Gastrocnemius medialis (tissue), 4 donors: ENCODE measurements at places on chromosomes 3 and 15. TPM values are rescaled to one million over a fixed set of nuclear protein-coding genes. Genes with fewer than 3 reads are reported as not detected.

The CPNE9 gene
- total RNA-seq, result not detected

The DNAH1 gene
- 6.8 TPM for total RNA-seq

The RAD51 gene
- not detected for total RNA-seq

The CAPN7 gene
- total RNA-seq, result 33.8 TPM

The MSL2 gene
- 18.2 TPM for total RNA-seq

The NAA80 gene
- total RNA-seq, result 13.3 TPM

The TNFSF10 gene
- 27.5 TPM for total RNA-seq

The P2RY13 gene
- 1.2 TPM for total RNA-seq

The CPLX3 gene
- total RNA-seq, result not detected

The C2CD4A gene
- 0.23 TPM for total RNA-seq

The ROBO1 gene
- 10.4 TPM for total RNA-seq

The TRIM42 gene
- not detected for total RNA-seq

The VEPH1 gene
- total RNA-seq, result 0.07 TPM

- no peaks in the 10 kb centered on the region for H3K27me3 ChIP-seq
- no peaks in the 10 kb centered on the region for H3K4me1 ChIP-seq
- no peak for DNase-seq
- no peak overlapping the region for H3K27ac ChIP-seq
Observed at GRCh38 chr3:181493423-181493822, 218.3 kb upstream of the SOX2 start.

- no peak overlapping the region for H3K4me3 ChIP-seq
- no peak for DNase-seq
- H3K27me3 ChIP-seq, result no peaks in the 10 kb centered on the region
- H3K36me3 ChIP-seq, result no peaks in the 10 kb centered on the region
- H3K4me1 ChIP-seq, result no peaks in the 10 kb centered on the region
Observed at GRCh38 chr3:79245284-79246138, 522.3 kb downstream of the ROBO1 start.

DNA sequence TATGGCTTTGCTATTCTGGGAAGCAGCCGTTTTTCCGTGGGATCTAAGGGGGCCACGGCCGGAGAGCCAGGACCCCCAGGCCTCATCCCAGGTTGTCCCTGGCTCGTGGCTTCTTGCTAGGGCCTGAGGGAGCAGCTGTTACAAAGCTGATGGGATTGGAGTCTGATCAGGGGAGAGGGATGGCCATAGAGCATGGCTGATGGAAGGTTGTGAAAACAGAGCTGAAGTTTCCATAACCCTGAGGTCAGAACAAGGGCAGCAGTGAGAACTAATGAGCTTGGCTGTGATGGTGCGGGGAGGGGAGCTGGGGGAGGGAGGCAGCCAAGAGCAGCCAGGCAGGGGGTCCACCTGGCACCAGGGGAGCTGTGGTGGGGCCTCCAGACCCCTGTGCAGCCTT, 63.0 kb downstream of the LINGO1 start:
- H3K27me3 ChIP-seq, result no peaks in the 10 kb centered on the region
- no peak for DNase-seq
- H3K4me1 ChIP-seq, result no peaks in the 10 kb centered on the region
- H3K4me3 ChIP-seq, result no peak overlapping the region
- H3K36me3 ChIP-seq, result no peaks in the 10 kb centered on the region
- H3K27ac ChIP-seq, result no peak overlapping the region

DNA sequence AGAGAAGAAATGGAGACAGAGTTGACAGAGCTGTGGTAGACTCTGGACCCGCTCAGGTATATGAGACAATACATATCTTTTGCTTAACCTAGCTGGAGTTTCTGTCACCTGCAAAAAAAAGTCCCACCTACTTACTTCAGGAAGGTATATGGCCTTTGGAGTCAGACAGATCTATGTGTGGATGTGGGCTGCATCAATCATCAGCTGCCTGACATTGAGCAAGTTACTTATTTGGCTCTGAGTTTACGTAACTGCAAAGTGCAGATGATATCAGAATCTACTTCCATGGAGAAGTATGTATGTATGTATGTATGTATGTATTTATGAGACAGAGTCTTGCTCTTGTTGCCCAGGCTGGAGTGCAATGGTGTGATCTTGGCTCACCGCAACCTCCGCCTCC, 124.3 kb downstream of the MYLK start:
- H3K36me3 ChIP-seq, result no peaks in the 10 kb centered on the region
- H3K4me3 ChIP-seq, result no peak overlapping the region
- H3K27me3 ChIP-seq, result no peaks in the 10 kb centered on the region
- no peak overlapping the region for H3K27ac ChIP-seq
- no peak for DNase-seq

- no peaks in the 10 kb centered on the region for H3K27me3 ChIP-seq
- H3K36me3 ChIP-seq, result no peaks in the 10 kb centered on the region
- DNase-seq, result no peak
Observed at GRCh38 chr3:23435318-23435717, 232.2 kb downstream of the UBE2E2 start.

- no peak overlapping the region for H3K27ac ChIP-seq
- H3K36me3 ChIP-seq, result peaks cover 5% of the 10 kb centered on the region
- no peak overlapping the region for H3K4me3 ChIP-seq
- no peak for DNase-seq
- no peaks in the 10 kb centered on the region for H3K4me1 ChIP-seq
- no peaks in the 10 kb centered on the region for H3K27me3 ChIP-seq
Observed at GRCh38 chr3:32483772-32484171, 18.9 kb downstream of the CMTM6 start.

DNA sequence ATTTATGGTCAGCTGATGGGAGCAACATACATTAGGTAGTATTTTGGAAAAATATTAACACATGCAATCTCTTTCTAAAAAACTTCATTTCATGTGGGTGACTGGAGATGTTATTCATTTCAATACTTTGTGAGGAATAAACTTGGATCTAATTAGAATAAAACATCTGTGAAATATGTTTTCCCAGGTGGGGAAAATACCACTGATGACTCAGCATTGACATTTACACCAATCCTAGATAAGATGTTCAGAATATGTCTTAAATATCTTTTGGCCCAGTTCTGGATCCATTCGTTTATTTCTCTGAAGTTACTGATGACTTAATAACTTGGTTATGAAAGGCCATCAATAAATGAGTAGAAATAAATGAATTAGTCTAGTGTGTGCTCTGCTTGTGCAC, 247.6 kb downstream of the CHST2 start:
- H3K36me3 ChIP-seq, result no peaks in the 10 kb centered on the region
- no peak overlapping the region for H3K4me3 ChIP-seq
- H3K27ac ChIP-seq, result no peak overlapping the region
- DNase-seq, result no peak
- H3K4me1 ChIP-seq, result no peaks in the 10 kb centered on the region

DNA sequence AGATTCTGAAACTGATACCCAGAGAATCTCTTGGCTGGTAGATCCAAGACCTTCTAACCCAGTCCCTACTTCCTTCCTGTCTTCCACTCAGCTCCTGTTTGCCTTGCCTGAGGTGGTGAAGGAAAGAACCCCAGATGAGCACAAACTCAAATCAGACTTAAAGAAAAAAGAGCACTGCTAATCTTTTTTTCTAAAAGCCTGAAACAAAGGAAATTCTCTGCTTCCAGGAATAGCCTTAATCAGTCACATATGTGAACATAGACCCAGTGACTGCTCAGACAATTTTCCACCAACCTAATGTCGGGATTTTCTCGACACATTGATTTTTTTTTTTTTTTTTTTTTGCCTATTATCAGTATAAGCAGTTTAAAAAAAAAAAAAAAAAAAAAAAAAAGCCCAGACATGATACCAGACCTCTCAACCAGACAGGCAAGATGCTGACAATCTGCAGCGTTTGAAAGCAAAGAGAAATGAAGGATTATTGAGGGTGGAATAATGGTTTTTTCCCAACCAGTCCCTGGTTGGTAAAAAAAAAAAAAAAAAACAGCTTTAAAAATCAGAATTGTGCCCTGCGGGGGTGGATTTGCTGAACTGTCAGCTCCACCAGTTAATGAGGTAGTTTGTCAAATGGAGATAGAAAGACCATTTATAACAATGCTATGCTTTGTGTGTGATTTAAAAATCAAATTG, 256.8 kb upstream of the RARB start:
- H3K27ac ChIP-seq, result no peak overlapping the region
- H3K36me3 ChIP-seq, result no peaks in the 10 kb centered on the region

GRCh38 chr15:65738649-65739048, 53.4 kb downstream of the DENND4A start:
- DNase-seq, result no peak
- no peak overlapping the region for H3K27ac ChIP-seq
- H3K27me3 ChIP-seq, result no peaks in the 10 kb centered on the region
- no peaks in the 10 kb centered on the region for H3K4me1 ChIP-seq
- H3K36me3 ChIP-seq, result peaks cover 11% of the 10 kb centered on the region

GRCh38 chr15:75646944-75647364, 758 bp upstream of the SNX33 start:
- peak overlapping the region; percentile 80 for H3K27ac ChIP-seq
- H3K36me3 ChIP-seq, result no peaks in the 10 kb centered on the region
- peaks cover 14% of the 10 kb centered on the region for H3K4me1 ChIP-seq
- no peaks in the 10 kb centered on the region for H3K27me3 ChIP-seq
- H3K4me3 ChIP-seq, result peak overlapping the region; percentile 85
- DNase-seq, result no peak

DNA sequence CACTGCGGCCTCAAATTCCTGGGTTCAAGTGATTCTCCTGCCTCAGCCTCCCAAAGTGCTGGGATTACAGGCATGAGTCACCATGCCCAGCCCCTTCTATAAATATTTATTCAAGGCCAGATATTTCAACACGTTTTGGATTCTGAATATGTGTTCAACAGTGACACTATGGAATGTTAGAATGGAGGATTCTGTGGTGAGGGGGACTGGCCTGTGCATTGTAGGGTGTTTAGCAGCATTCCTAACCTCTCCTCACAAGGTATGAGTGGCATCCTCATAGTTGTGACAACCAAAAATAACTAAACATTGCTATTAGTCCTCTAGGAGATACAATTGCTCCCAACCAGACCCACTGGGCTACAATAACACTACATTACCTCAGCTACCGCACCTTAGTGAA, 104.0 kb upstream of the ATP10A start:
- H3K27me3 ChIP-seq, result no peaks in the 10 kb centered on the region
- no peak for DNase-seq
- no peaks in the 10 kb centered on the region for H3K36me3 ChIP-seq
- no peaks in the 10 kb centered on the region for H3K4me1 ChIP-seq
- no peak overlapping the region for H3K4me3 ChIP-seq

GRCh38 chr3:197212290-197212689, 86.1 kb downstream of the DLG1 start:
- no peaks in the 10 kb centered on the region for H3K36me3 ChIP-seq
- H3K27ac ChIP-seq, result no peak overlapping the region
- no peak overlapping the region for H3K4me3 ChIP-seq

GRCh38 chr3:156664831-156665178, 9.6 kb upstream of the TIPARP start:
- H3K4me3 ChIP-seq, result no peak overlapping the region
- DNase-seq, result no peak
- H3K27me3 ChIP-seq, result no peaks in the 10 kb centered on the region

DNA sequence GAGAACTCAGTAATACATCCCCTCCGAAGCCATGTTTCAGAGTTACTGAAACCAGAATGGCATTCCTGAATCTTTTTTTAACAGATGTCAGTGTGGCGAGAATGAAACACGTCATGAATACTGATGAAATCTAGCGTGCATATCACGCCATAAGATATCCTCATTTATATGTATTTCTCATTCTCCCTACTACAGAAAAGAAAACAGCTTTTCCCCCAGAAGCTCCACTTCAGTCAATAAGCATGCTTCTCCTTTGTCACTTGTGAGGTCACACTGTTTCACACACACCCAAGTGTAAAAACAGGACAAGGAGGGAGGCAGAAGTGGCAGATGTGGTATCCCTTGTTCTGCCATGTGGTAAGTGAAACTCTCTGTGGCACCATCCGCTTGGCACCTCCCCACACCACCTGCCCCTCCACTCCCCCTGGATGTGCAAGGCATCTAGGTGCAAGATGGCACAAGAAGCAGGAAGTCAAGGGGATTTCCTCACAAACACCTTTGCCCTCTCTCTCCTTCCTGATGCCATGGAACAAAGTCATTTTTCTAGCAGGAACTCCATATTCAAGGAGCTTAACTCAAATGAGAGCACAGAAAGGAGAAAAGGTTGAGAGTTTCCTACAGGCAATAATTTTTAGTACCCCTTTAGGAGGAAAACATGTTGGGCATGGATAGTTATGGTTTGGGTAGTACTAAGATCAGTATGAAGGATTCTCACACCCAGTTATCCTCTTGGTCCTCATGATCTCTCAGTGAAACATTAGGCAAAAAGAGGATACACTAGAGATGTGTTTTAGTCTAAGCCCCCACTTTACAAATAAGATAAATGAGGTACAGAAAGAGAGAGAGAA, 47.5 kb upstream of the FRMD4B start:
- H3K4me1 ChIP-seq, result no peaks in the 10 kb centered on the region
- no peak for DNase-seq
- no peaks in the 10 kb centered on the region for H3K27me3 ChIP-seq
- H3K4me3 ChIP-seq, result no peak overlapping the region
- no peak overlapping the region for H3K27ac ChIP-seq
- H3K36me3 ChIP-seq, result no peaks in the 10 kb centered on the region

DNA sequence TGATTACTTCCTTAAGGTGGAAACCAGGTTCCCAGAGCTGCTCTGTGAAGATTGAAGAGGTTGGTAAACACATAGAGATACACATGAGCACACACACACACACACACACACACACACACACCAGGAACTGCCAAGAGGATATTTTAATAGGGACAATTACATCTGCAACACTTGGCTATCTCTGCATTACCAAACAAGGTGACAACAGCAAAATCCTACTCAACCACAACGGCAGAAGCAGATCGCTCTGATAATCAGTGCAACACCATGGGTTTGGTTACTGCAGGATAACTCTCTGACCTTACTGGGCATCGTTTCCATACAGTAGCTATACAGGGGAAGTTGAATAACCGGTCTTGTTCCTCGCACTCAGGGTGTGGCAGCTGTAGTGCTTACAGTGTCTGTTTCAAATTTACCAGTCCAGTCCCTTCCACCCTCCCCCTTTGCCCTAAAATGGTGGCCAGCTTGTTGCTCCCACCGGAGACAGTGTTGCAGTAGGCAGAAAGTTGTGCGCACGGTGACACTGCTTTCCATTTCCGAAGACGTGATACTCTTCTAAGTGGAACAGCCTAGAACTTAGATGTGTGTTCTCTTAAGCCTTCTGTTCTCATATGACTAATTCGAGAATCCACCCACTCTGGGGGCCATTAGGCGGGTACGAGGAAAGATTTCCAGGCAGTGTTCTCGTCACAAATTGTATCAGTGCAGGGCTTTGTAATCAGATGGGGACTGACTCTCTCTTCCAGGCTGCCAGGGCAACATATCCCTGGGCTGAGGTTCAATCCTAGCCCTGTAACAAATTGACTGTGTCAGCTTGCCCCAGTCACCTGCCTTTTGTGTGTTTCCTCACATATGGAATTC, 176.2 kb downstream of the P3H2 start:
- peaks cover 9% of the 10 kb centered on the region for H3K4me1 ChIP-seq
- H3K27me3 ChIP-seq, result no peaks in the 10 kb centered on the region
- H3K36me3 ChIP-seq, result no peaks in the 10 kb centered on the region
- H3K4me3 ChIP-seq, result no peak overlapping the region

DNA sequence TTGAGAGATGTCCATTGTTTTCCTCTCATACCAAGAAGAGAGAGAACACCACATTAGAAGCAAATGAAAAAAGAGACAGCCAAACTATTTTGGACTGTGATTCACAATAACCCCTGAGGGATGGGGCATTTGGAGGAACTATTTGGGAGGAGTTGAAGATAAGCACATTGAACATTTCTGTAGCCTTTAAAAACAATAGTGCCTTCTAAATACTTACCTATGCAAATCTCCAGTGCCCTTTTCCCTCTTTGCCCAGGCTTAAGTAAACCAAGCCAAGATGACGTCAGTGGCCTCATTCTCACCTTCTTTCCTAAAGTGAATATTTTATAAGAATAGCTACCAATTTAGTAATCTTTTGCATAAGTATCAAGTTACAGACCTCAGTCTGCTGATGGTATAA, 89.7 kb upstream of the COL8A1 start:
- peaks cover 10% of the 10 kb centered on the region for H3K4me1 ChIP-seq
- H3K36me3 ChIP-seq, result no peaks in the 10 kb centered on the region
- no peaks in the 10 kb centered on the region for H3K27me3 ChIP-seq
- DNase-seq, result no peak
- no peak overlapping the region for H3K27ac ChIP-seq
